Activated CD4-positive, CD25-positive, alpha-beta regulatory T cell (primary cell): ENCODE measurements at places on chromosomes 16 and 17.

DNA sequence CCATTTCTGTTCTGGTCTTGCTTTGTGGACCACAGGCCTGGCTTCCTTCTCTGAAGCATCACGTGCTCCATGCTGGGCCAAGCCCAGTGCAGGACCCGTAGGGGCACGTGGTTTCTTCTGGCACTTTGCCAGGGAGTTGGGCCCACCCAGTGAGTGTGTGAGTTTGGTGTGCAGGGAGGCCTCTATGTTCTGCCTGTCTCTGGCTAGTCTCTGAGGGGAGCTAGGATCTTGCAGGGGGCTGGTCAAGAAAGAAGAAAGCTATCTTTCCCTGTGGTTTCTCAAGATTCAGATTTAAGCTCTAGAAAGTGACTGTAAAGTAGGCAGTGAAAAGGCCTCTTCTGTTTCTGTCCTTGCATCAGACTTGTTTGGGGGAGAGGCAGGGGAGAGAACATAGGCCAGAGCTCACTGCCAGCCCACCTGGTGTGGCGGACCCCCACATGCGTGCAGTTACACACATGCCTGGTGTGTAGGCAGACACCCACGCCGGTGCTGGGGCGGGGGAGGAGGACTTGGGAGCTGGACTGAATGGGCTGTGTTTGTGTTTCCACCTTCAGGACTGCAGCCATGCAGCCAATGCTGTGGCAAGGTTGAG is 11.8 kb downstream of the LASP1 start:
- no peak for DNase-seq

- DNase-seq, result no peak
These were observed 52.2 kb downstream of the BCAS3 start for GRCh38 chr17:60729854-60730253.

DNA sequence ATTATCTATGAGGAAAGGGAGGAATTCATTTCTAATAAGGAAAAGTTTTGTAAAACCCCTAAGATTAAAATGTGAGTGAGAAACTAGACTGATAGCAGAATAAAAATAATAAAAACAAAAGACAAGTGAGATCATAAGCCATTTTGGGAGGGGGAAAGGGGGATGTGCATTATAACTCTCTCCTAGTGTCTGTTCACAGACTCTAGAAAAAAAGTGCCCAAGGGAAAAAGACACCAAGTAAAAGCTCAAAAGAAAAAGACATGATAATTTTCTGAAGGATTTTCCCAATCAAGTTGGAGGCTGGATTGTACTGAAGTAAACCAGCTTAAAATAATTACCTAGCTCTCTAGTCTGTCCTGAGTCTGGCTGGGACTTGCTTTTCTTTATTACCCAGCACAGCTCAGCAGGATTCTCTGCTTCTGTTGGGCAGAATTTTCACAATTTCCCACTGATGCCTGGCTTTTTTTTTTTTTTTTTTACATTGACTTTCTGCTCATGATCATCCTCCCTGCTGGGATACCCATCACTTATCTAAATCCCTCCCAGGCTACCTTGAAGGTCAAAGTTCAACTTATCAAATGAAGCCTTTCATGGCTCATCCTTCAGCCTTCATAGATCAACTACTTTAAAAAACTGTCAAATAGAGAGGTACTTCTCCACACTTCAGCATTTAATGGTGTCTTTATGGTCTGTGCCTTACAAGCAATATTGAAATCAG is 124.2 kb upstream of the KCNJ16 start:
- no peak for DNase-seq

- no peak for DNase-seq
These were observed 33.2 kb upstream of the CDYL2 start for GRCh38 chr16:80837533-80838147.

GRCh38 chr17:9813166-9813565 is 8.7 kb downstream of the GSG1L2 start:
- no peak for DNase-seq

DNA sequence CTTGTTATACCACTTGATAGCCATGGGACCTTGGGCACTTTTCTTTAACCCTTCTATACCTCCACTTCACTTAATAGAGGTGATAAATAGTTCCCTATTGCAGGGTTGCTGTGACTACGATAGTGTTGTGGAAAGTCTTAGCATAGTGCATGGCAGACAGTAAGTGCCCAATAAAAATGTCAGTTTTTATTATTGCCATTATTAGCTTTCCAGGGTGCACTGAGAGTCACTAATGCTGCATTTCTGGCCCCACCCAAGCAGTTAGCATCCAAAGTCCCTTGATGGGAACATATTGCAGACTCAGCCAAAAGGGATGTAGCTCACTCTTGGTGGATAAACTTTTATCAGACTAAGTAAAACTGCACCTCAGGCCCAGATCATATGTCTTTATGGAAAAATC is 41.5 kb upstream of the TEKT3 start:
- no peak for DNase-seq

DNA sequence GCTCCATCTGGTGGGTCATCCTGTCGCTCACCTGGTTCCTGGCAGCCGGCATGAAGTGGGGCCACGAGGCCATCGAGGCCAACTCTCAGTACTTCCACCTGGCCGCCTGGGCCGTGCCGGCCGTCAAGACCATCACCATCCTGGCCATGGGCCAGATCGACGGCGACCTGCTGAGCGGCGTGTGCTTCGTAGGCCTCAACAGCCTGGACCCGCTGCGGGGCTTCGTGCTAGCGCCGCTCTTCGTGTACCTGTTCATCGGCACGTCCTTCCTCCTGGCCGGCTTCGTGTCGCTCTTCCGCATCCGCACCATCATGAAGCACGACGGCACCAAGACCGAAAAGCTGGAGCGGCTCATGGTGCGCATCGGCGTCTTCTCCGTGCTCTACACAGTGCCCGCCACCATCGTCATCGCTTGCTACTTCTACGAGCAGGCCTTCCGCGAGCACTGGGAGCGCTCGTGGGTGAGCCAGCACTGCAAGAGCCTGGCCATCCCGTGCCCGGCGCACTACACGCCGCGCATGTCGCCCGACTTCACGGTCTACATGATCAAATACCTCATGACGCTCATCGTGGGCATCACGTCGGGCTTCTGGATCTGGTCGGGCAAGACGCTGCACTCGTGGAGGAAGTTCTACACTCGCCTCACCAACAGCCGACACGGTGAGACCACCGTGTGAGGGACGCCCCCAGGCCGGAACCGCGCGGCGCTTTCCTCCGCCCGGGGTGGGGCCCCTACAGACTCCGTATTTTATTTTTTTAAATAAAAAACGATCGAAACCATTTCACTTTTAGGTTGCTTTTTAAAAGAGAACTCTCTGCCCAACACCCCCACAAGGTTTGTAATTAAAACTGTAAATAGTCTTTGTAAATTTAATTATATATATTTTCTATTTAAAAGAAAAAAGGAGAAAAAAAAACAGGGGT is 1.7 kb downstream of the FZD2 start:
- no peak for DNase-seq

DNA sequence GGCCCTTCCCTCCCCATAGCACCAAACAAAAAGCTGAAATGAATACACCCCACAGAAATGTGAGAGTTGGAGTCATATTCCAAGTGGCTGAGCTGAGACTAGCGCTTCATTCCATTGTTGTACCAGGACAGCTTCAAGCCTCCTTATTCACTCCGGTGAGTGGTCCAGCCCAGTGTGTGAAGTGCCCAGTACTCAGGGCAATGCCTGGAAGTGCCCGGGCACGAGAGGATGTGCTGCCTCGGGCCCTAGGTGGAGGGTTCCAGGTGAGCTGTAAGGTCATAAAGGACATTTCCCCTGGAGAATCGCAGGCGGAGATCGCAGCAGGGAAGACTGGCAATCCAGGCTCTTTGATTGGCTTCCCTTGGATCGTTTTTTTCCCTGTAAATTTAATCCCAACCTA is 5.4 kb upstream of the CYLD start:
- DNase-seq, result no peak

- DNase-seq, result no peak
These were observed 12.4 kb downstream of the WSB1 start for GRCh38 chr17:27306276-27306835.

DNA sequence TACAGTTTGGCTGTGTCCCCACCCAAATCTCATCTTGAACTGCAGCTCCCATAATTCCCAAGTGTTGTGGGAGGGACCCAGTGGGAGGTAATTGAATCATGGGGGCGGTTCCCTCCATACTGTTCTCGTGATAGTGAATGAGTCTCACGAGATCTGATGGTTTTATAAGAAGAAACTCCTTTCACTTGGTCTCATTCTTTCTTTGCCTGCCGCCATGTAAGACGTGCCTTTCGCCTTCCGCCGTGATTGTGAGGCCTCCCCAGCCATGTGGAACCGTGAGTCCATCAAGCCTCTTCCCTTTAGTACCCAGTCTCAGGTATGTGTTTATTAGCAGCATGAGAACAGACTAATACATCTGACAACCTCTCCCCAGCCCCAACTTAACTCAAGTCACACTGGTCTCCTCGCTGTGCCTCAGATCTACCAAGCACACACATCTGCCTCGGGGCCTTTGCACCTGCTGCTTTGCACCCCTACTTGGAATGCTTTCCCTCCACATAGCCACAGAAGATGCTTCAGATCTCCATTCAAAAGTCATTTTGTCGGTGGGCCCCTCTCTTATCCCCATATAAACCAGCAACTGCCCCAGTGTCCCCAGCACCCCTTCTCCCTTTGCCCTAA is 74.4 kb downstream of the RPH3AL start:
- DNase-seq, result no peak

- DNase-seq, result no peak
These were observed 10.9 kb upstream of the ZFHX3 start for GRCh38 chr16:73058616-73059409.

DNA sequence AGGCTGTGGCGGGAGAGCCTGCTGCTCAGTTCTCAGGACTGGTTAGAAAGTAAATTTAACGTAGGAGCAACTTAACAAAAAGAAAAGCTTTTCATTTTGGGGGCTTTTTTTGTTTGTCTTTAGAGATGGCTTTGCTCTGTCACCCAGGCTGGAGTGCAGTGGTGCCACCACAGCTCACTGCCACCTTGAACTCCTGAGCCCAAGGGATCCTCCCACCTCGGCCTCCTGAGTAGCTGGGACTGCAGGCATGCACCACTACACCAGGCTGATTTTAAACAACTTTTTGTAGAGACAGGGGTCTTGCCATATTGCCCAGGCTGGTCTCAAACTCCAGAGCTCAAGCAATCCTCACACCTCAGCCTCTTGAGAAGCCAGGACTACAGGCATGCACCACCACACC is 205.0 kb downstream of the RPTOR start:
- no peak for DNase-seq

- no peak for DNase-seq
These were observed 7.8 kb upstream of the SLC5A11 start for GRCh38 chr16:24837969-24838368.
